ENCODE measurements at places on chromosomes 7 and 10.

- no peak for DNase-seq
Observed at GRCh38 chr7:84981055-84981976, 205.5 kb downstream of the SEMA3D start.

DNA sequence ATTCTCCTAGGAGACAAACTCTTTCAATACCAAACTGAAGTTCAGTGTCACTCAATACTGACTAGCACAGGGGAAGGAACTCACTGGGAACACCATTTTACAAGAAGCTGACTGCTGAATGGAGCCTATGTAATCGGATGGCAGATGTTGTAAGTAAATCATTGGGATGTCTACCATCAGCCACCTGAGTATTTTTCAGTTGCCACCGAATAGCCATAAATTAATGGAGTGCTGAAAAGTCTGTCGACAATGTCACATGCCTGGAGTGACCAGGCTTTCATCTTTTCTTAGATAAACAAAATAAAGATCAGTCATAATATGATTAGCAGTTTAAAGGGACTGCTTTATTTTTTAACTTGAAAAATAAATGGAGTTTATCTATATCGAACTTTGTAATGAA is 145.9 kb upstream of the SEMA3E start:
- DNase-seq = no peak

DNA sequence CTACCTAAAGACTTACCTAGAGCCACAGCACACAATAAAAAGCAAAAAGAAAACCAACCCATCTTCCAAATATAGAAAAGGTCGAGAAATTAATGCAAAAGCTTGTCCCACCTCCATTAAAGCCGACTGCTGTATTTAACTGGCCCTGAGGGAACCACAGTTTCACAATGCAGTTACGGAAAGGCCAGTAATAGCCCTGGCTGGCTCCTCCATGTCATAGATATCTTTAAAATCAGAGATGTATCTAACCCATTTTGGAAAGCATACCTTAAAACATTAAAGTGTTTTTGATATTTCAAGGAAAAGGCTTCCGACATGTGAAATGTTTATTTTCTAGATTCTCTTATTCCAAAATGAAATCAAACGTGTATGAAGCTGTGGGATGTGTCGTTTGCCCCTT is 23.0 kb downstream of the HDAC9 start:
- no peak for DNase-seq

DNA sequence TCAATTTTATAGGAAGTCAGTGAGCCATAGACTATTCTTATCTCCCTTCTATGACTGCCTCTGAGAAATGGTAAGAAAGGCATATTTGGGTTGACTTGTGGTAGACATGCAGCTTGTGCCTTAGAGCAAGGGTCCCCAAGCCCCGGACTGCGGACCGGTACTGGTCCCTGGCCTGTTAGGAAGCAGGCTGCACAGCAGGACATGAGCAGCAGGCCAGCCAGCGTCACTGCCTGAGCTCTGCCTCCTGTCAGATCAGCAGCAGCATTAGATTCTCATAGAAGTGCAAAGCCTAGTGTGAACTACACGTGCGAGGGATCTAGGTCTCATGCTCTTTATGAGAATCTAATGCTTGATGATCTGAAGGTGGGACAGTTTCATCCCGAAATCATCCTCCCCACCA is 180.6 kb downstream of the SND1 start:
- DNase-seq = no peak

DNA sequence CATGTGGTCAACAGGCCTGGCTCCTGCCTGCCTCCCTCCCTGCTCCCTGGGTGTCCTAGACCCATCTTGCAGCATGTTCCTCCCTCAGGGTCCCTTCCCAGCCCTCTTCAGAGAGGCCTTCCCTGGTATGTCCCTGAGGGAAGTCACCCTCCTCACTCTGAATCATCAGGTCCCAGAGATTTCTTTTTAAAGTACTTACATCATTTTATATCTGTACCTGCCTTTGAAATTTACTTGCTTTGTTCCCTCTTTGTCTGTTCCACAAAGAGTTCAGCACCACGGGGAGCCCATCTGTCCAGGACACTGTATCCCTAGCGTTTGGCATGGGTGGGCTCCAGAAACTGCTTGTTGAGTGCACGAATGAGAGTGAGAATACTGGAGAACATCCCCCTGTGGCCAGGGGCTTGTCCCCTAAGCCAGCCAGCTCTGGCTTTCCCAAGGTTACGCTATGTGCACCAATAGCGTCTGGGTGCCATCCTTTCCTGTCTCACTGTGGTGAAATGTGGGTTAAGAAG is 50.6 kb upstream of the IGFBP3 start:
- no peak for DNase-seq

DNA sequence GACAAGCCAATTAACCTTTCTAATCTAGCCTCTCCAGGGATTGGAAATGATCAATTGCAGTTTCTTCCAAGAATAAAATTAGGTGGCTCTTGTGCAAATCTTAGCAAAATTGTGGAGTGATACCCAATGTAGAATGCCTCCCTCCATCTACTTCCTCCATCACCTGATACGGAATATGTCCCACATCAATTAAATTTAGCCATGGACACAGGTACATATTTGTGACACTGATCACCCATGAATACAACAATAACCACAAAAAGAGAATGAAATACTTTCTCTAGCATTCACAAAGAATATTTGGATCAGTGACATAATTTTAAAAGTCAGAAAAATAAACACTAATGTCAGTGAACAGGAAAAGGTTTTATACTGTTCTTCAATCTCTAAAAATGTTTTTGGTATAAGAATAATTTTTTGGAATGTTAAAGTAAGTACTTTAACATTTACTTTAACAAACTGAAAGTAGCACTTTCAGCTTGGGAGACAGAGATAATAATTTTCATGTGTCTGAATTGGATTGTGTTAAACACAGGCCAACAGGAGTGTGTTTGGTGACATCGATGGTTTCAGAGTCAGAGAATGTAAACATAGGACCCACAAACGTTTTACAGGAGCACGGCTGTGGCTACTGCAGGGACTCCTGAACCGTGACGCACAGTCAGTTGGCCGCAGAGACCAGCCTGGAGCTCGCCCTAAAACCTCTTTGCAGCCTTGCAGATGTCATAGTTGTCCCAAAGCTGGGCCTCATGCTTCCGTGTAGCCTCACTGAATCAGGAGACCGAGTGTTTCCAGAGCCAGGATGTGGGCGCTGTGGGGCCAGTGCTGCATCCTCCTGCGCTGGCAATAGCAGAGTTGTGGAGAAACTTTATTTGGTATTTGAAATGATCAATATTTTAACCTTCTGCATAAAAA is 7.2 kb downstream of the RBM20 start:
- no peak for DNase-seq

GRCh38 chr10:61882621-61883370 is 18.7 kb upstream of the ARID5B start:
- DNase-seq = no peak
